ENCODE measurements at places on chromosomes 7 and 10.

DNA sequence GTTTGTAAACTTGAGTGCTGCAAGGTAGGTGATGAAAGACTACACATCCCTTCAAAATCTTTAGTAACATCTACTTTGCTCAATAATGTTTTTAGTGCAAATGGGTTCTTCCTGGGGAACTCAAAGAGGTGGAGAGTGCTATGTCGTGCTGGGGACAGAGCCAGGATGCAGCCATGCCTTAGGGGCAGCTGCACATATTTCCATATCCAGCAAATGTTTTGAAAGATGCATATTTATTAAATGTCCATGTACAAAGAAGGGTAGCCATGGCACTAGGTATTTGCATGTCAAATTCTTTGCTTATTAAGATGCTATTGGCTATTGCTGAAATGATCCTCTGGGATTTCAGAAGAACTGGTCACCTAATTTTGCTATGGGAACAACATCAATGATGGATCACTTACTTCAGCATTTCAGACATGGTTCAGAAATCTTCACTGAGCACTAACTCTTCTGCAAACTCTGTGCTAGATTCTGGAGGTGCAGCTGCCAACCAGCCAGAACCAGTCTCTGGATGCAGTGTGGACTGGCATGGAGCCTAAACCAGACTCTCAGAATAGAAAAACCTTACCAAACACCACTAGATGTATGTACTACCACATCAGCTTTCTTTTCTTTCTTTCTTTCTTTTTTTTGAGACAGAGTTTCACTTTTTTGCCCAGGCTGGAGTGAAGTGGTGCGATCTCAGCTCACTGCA is 31.7 kb upstream of the DNMBP start:
- DNase-seq: no peak

DNA sequence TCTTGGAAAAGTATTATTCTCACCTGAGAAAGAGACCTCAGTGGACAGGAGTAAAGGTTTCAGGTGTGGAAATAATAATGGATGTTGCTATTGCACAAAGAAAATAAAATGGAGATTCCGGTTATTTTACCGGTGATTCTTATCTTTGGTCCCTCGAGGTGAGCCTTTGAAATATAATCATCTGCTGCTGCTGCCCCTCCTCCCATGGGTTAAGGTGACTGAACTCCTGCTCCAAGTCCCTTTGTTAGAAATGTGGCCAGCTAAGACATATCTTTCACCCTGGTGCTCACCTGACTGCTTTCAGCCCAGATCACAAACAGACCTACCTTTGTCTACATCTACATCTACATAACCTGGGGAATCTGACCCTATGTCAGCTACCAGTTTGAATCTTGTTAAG is 5.7 kb downstream of the CUBN start:
- DNase-seq: no peak

DNA sequence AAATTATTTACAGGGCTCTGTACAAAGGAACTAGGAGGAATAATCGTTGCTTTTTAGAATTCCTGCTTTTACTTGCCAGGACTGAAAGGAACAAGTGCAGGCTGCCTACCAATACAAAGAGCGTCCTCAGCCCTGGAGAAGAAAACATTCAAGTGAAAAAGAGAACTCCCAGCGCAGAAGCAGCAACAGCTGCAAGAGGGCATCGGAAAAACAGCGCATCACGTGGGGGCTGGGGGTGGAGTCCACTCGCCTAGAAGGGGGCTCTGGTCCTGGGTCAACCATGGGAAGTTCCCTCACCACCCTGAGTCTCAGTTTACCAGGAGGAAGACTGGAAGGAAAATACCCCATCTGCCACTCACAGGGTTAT is 385 bp upstream of the C10orf90 start:
- DNase-seq: no peak

- DNase-seq: no peak
Observed at GRCh38 chr10:48607356-48608278, 2.7 kb upstream of the ARHGAP22 start.

DNA sequence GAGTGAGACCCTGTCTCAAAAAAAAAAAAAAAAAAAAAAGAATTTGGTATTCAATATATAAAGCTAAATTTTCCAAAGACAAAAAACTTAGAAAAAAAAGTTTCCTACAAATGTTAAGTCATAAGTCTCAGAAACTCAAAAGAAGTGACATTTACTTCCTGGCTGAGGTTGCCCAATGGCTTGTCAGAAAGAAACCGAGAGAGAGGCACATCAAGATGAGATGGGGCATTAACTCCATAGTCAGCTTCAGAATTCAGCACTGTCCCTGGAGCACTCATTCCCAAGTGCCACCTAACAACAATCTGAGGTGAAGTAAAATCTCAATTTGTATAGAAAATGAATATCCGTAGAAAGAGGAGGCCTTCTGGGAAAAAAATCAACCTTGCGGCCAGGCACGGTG is 6.8 kb upstream of the SPOCK2 start:
- no peak for DNase-seq

GRCh38 chr7:75054744-75055143 is 18.9 kb downstream of the RCC1L start:
- no peak for DNase-seq

GRCh38 chr7:13055732-13056368 is 368.4 kb downstream of the ARL4A start:
- DNase-seq: no peak

DNA sequence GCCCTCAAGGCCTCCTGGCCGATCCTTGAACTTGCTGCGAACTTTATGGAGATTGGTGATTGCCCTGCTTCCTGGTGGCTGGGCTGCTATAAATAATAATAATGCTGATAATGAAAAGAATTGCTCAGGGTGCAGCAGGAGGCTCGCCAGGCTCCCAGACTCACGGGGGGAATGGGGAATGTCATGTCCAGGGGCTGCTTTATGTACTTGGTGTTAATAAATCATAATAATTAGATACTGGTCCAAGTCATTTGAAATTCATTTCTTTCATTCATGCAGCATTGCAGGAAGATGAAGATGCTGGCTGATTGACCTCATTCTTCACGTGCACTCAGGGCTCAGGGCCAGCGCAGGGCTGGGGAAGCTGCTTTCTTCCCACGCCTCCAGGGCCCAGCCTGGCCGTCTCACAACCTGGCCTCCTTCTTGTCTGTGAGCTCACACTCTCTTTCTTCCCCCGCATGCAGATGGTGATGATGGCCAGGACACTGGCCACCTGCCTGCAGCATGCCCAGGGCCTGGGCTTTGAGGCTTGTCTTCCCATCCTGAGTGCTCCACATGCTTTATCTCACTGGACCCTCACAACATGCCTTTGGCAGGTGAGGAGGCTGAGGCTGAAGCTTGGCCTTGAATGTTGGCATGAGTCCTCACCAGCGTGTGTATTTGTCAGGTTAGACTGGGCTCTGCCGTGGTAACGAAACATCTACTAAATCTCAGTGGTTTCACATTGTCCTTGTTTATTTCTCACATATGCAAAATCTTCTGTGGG is 138.4 kb upstream of the TNS3 start:
- DNase-seq: no peak

- no peak for DNase-seq
Observed at GRCh38 chr10:77715536-77715935, 77.9 kb upstream of the KCNMA1 start.

DNA sequence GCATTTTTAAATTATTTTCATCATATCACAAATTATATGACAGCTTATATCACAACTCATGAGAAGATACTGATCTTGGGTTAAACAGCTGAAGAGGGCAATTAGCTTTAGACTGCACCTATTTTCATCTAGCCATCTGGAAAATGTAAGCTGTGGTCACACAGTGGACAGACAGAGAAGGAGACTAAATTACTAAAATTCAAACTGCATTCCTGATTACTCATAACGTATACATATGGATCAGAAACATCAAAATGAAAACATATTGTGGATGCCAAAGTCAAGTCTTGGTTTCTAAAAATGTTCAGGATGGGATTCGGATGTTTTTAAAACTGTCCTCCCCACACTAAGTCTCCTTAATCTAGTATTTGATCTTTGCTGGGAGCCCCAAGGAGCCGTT is 6.6 kb downstream of the BBIP1 start:
- DNase-seq: no peak

DNA sequence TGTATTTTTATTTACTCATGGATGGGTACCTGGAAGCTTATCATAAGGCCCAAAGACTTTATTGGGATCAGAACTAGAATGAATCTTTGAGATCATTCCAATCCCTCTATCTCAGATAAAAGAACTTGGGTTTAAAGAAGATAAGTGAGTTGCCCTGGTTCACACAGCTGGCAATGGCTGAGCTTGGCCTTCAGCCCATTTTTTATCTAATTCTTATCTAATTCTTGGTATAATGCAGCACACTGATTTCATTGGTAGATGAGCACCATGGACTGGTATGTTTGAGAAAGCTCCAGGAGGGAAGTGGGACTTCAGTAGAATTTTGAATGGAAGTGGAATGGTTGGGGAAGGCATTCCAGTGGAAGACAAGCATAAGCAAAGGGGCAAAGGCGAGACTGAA is 558.9 kb downstream of the REEP3 start:
- DNase-seq: no peak

- no peak for DNase-seq
Observed at GRCh38 chr10:33477291-33478088, 143.0 kb upstream of the NRP1 start.

DNA sequence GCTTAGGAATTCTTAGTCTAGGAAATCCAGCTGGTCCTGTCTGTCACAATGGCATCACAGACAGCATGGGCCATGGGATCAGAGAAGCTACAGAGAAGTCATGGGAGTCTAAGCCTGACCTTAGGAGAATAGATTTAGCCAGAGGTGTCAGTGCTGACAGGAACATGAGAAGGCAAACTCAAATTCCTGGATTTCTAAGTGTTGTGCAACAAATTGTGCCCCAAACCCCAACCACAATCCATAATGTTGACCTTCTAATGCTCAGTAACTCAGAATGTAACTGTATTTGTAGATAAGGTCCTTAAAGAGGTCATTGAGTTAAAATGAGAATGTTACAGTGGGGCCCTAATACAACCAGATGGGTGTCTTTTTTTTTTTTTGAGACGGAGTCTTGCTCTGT is 95.9 kb upstream of the RHOBTB1 start:
- no peak for DNase-seq

- DNase-seq: no peak
Observed at GRCh38 chr7:137820156-137820555, 26.6 kb downstream of the DGKI start.

DNA sequence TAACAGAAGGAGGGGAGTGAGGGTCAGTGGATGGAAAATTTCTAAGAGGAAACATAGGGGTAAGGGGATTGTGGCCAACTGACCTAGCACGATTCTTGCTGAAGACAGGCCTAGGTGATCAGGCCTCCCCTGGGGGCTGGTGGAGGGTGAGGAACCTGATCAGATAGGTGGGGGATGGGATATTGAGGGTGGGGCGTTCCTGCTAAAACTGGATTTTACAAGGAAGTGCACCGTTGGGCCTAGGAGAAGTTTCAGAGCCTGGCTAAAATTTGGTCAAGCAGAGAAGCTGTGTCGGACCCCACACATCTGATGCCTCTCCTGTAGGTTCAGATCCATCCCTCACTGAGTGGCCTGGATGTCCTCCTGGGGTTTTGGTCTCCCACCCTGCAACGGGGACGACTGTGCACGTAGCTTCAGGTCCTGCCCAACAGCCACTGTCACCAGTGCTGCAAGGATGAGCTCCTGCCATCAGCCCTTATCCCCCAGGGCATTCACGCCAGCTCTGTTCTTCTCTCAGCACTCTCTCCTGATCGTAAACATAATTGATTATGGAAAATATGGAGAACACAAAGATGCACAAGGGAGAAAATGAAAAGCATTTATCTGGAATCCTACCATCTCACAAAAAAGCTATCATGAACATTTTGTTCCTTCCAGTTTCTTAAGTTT is 89.9 kb downstream of the ADCY1 start:
- DNase-seq: no peak

DNA sequence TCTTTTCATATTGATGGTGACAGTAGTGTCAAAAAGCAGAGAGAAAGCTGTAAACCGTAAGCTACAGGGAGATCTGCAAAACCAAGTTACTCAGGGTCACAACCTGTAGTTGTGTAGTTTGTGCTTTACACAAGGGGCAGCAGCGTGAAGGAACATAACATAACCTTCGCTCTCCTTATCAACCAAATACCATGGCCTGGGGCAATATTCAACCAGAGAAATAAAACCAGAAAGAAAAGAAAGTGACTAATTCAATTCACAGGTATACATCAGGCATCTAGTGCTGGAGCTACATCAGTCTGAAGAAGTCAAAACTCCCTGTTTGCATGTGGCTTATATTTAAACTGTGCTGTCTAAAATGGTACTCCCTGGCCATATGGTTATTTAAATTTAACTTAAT is 224.3 kb downstream of the TWIST1 start:
- DNase-seq: no peak

DNA sequence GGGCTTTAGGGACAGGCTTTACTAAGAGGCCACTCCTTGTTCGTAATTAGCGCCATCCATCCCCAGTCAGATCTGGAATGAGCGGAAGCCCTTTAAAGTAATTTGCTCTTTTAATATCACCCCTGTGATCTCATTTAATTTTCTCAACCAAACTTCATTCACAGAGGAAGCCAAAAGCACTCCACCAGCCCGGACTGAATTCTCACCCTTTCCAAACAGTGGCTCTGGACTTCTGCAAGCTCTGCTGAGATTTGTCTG is 43.1 kb downstream of the UNC5B start:
- DNase-seq: no peak

DNA sequence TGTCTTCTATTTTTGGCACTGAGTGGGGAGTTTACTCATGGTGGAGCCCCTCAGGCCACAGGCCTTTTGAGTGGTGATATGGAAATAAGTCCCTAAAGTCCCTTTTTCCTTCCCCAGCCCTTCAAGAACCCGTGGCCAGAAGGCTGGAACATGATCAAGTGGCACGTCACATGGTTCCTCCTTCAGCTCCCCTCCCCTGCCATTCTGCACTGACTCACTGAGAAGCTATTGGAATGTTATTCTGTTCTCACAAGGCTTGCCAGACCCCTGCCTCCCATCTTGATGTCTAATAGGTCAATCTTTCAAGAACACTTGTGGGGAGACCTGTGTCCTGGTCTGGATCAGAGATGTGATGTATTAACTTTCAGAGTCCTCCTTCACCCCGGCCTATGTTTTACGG is 279.8 kb downstream of the SEC23IP start:
- no peak for DNase-seq

DNA sequence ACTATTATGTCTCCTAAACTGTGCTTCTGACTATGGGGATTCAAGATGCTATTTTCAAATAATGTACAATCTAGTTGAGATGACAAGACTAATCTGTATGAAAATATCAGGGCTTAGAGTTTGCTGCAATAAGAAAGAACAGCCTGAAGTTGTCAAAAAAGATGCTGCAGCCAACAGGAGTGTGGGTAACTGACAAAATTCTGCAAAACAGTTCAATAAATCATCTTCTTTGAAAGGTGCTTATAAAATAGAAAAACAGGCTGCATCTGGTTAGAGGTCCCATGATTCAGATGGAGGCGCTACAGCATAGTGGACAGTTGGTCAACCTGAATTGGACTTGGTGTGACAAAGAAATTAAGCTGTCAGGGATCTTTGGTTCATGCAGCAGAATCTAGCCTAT is 511.0 kb downstream of the XPNPEP1 start:
- no peak for DNase-seq
